ENCODE measurements at places on chromosomes 11 and 22.

GRCh38 chr11:16117989-16118756 is 238.2 kb downstream of the SOX6 start:
- DNase-seq = peak; percentile 86

DNA sequence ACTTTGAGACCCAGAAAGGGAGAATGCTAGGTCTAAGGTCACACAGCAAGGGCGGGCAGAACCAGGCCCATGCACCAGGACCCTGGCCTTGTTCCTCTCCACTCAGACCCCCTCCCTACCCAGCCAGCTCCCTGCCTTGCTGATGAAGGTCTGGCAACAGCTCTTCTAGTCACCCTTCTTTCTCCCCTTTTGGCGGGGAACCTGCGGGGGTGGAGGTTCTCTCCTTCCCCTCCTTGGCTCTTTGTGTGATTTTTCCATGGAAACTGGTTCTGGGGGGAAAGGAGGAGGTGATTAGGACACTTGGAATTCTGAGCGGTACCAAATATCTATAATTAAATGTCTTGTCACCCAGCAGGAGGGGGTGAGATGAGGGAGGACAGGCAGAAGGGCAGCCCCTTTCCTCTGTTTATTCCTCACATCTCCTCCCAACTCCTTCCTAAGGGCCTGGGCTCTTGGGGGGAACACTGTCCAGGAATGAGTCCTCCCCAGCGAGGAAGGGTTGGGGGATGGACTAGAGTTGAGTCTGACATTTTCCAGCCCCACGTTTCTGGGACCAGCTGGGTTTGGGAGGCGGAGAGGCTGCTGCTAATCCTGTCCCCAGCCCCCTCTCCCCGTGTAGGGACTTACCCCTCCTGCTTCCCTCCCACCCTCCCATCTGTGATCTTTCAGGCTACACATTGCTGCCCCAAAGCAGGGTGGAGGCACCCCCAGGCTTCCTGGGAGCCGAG is 7.4 kb downstream of the ARHGEF17 start:
- peak; percentile 80 for DNase-seq

GRCh38 chr11:93160808-93161207 is 37.0 kb downstream of the SLC36A4 start:
- no peak for DNase-seq

DNA sequence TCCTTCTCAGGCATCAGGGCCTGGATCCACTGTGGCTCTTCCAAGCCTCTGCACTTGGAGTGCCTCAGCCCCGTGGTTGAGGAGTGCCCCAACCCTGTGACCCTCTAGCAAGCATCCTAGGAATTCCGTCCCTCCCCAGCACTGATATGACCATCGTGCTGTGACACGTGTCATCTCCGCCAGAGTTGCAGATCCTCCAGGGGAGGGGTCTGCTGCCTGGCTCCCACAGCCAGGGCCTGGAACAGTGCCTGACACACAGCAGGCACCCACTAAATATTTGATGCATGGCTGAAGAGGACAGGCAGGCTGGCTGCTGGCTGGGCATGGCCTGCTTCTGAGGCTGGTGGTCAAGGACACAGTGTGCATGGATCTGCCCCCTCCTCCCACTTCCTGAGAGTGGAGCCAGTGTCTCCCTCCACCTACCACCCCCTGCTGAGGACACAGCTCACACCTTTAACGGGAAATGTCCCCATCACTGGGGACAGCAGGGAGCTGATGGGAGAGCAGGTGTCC is 1.7 kb upstream of the CD81 start:
- DNase-seq = no peak

DNA sequence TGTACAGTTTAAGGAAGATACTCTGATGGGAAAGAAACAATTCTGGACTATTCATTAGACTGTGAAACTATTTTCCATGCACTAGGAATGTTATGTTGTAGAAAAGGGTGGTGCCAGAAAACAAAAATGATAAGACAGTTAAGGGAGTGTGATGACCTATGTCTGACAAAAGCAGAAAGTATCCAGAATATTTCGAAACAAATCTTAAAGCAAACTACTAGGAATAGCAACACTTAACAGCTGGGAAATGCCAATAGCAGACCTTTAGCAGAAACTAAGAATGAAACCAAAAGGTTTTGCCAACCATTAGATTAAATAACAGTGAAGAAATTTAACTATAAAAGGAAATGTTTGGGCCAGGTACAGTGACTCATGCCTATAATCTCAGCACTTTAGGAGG is 3.3 kb upstream of the ARHGAP20 start:
- DNase-seq = no peak

DNA sequence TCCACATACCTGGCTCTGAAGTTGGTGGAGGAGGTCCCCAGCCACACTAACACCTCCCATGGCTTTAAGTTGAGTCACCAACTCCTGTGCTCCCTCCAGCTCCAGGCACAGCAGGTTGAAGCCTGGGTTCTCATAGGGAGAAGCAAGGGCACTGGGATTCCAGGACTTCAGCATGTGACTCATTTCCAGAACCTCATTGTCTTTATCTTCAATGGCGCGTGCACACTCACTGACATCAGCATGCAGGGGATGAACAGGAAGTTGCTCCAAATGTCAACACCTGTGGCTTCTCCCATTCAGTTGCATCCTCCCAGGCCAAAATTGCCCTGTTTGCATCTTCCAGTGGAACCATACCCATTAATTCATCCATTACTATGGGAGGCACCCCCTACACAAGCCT is 5.8 kb upstream of the UBQLNL start:
- DNase-seq = no peak

DNA sequence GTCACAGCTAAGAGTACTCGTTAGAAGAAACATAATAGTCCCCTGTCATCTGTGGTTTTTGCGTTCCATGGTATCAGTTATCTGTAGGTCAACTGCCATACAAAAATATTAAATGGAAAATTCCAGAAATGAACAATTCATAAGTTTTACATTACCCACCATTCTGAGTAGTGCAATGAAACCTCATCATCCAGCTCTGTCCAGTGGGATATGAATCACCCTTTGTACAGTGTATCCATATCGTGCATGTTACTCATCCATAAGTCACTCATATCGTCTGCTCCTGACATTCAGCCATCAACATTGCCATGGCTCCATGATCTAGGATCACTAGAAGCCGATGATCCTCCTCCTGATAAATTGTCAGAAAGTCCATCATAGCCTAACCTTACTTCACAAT is 174.9 kb upstream of the C11orf87 start:
- no peak for DNase-seq

- no peak for DNase-seq
Observed at GRCh38 chr22:45007391-45008185, 2.2 kb downstream of the PHF21B start.

DNA sequence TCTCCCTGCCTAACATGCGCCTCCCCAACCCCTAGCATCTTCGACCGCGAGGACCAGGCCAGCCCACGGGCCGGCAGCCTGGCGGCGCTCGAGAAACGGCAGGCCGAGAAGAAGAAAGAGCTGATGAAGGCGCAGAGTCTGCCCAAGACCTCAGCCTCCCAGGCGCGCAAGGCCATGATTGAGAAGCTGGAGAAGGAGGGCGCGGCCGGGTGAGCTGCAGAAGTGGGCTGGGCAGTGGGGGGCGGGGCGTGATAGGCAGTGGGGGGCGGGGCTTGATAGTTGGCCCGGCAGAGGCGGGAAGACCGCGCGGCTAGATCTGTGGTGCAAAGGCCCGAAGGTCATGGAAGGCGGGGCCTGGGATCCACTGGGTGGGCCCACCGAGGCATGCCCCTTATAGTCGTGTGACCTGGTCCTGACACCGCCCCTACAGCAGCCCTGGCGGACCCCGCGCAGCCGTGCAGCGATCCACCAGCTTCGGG is 8.7 kb downstream of the SELENOM start:
- DNase-seq = no peak

GRCh38 chr11:57645689-57646085 is 4.0 kb downstream of the YPEL4 start:
- DNase-seq = no peak

DNA sequence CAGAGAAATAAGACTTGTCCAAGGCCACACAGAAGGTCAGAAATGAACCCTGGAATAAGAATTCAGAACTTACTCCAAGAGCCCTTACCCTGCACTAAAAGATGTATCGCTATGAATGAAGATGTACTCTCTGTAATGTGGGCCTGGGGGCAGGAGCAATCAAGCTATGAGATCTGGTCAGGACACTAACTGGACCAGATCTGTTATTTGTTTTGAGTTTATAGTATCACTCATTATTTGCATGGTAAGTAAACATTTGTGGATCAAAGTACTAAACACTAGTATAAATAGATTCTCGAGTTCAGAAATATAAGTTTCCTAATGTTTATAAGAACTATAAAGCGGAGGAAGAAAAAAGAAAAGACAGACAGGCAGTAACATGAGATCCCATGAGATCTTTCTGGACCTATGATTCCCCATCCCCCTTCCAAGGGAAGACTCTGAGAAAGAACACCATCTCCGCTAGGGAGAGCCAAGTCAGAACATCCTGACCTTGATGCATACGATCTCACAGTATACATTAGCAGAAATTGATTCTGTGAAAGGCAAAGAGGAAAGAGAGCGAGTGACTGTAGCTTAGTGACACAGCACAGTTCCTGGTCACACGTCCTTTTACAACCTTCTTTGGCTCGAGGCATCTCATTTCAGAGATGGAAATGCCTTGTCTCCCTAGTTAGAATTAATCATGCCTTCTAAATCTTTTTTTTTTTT is 71.2 kb downstream of the USP35 start:
- no peak for DNase-seq

DNA sequence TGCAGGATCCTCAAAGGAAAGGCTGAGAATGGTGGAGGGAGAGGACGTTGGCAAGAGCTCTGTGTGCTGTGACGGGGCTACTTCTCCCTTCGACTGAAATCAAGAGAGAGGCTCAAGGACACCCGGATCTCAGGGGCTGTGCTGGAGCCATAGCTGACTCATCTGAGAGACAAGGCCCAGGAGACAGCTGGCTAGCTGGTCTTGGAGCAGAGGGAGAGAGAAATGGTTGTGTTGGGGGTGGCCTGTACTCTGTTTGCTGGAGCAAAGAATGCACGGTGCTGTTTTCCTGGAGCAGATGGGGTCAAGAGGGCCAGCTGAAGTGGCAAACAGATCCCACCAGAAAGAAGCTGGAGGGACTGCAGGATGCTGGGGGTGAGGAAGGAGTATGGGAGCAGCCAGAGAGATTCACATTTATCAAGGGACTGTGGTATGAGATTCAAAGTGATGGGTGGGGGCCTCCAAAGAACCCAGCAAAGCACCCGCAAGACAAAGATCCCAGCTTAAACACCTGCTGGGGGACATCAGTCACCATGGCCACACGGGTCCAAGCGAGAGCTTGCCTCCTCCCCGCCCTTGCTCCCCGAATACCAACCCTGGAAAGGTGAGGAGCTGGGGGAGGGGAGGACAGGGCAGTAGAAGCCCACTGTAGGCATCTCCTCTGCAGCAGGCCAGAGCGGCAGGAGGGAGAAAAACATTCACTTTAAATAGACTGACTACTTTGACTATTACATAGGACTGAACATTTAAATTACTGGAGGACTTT is 40.8 kb downstream of the MAP6 start:
- DNase-seq = no peak

DNA sequence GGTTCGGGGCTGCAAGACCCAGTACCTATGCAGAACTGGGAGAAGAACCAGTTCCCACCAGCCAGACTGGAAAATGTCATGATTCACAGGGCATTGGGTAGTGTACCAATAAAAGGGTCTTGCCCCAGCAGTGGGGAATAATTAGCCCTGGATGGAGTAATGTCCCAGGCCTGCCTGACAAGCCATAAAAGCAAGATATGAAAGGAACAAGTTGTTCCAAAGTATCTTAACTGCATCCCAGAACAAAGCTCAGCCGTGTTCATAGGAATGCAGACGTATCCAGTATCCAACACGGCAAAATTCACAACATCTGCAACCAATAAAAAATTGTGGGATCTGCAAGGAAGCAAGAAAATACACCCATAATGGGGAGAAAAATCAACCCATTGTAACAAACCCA is 47.9 kb downstream of the ASCL2 start:
- no peak for DNase-seq

DNA sequence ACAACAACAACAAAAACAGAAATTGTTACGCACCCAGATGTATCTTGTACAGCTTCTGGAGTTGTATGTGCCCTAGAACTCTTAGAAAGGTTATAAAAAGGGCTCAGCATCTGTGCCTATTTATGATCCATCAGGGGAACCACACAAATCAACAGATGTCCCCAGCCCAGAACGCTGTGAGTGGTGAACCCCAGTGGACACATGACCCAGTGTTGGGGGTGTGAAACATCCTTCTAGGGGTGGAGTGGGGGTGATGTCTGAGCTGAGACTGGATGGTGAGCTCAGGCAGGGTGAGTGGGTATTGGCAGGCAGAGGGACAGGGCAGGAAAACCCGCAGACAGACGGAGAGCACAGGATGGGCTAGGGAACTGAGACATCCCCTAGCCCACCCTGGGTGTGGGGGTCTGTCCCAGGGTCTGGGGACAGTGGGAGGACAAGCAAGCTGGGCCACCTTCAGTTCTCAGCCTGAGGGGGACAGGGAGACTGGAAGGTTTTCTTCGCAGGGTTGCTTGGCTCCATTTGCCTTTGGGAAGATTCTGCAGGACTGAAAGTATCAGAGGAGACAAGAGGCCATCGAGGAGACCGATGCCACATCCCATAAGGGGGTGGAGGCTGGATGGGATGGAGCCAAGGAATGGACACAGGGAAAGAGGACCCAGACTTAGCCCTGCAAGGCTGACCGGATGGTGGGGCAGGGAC is 5.8 kb upstream of the EMID1 start:
- DNase-seq = no peak

DNA sequence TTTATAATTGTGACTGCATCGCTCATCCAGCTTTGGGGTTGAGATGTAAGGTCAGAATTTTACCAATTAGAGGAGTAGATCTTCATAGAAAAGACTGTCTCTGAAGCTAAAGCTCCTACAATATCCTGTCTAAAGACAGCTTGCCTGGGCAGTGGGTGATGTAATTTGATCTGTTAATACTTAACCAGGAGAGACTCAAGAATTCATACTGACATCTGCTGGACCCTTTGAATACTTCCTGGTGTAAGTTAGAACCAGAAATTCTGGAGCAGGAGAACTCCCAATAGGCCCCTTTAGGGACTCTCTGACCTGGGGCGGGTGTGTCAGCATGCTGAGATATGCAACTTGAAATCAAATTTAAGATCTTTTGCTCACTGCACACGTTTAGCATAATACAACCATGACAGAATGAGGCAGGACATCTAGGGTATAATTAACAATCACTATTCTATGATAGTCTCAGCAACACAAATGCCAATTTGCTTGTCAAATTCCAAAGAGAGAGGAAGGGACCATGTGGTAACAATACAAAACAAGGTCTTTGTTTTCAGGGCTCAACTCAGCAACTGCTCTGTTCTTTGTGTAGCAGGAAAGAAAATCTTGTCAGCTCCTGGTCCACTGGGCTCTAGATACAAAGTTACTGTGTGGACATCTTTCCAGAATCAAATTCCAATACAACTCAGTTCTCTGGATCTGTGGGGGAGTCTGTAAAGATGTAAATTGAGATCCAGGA is 143.9 kb downstream of the INSC start:
- peak; percentile 88 for DNase-seq

- no peak for DNase-seq
Observed at GRCh38 chr22:20433686-20434241, 3.9 kb downstream of the SCARF2 start.

GRCh38 chr11:27339941-27340340 is 23.1 kb downstream of the CCDC34 start:
- no peak for DNase-seq

GRCh38 chr11:20211691-20212090 is 51.4 kb upstream of the DBX1 start:
- DNase-seq = no peak

- DNase-seq = peak; percentile 36
Observed at GRCh38 chr22:49827853-49828598, at the start of gene BRD1. Gene BRD1 (minus strand): TSS chr22:49827873. CDS start chr22:49824317, 3,556 bp downstream.
